Ureter (tissue), 1 donor: ENCODE measurements at places on chromosomes 3 and 15. TPM values are rescaled to one million over a fixed set of nuclear protein-coding genes. Genes with fewer than 3 reads are reported as not detected.

Gene CDHR4
- 0.62 TPM for total RNA-seq

Gene EPB42
- not detected for total RNA-seq

Gene STRA6
- 50.9 TPM for total RNA-seq

Gene LINGO1
- total RNA-seq: 1.7 TPM

Gene GABRA5
- not detected for total RNA-seq

Gene RAB6B
- 8.2 TPM for total RNA-seq

Gene SLC28A2
- not detected for total RNA-seq

Gene TMC3
- total RNA-seq: 1.4 TPM

Gene PLCL2
- 9.5 TPM for total RNA-seq

Gene SLC6A1
- 4.0 TPM for total RNA-seq

Gene WNT5A
- 152 TPM for total RNA-seq
